ENCODE measurements at places on chromosomes 1 and 21.

DNA sequence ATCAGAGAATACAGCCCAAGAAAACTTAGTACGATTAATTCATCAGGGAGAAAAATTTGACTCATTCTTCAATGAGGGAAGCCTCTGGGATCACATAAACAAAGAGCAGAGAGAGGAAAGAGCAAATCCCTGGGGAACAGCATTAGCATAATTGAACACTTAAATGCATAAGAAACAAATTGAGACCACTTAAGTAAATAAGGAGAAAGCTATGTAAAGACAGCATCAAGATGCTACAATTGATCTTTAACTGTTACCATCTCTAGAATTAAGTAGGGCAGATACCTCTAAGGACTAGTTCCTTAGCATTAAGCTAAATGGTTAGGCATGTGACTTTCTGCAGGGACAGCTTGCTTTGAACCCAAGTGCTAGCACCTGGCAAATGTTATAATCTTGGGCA, 265.1 kb upstream of the NEGR1 start:
- no peak for DNase-seq

- no peak for DNase-seq
Measured at GRCh38 chr21:34353182-34353581, 10.6 kb upstream of the KCNE2 start.

- DNase-seq: no peak
Measured at GRCh38 chr1:48695161-48695560, 81.5 kb downstream of the BEND5 start.

- no peak for DNase-seq
Measured at GRCh38 chr1:101167891-101168290, 68.9 kb upstream of the S1PR1 start.

DNA sequence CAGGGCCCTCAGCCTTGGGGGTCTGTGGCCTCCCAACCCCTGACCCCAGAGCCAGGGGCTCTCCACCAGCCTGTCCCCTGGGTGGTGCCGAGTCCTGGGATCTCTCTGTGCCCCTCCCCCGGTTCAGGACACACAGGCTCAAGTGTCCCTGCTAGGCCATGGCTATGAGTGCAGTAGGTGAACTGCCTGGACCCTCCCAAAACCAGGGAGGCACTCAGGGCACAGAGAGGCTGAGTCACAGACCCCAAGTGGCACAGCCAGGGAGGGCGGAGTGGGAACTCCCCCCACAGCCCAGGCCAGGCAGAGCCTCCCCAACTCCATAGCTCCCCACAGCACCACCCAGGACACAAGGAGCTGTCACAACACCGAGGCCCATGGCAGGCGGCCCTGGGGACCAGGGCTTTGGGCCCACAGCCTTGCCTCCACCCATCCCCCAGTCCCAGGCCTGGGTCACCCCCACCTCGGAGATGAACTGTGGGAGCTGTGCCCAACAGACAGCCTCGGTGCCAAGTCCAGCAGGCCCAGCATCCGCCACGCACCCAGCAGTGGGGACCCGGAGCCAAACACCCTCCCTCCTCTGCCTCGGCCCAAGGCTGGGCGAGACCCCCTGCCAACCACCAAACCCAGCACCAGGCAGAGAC, 3.2 kb downstream of the DVL1 start:
- DNase-seq: no peak

DNA sequence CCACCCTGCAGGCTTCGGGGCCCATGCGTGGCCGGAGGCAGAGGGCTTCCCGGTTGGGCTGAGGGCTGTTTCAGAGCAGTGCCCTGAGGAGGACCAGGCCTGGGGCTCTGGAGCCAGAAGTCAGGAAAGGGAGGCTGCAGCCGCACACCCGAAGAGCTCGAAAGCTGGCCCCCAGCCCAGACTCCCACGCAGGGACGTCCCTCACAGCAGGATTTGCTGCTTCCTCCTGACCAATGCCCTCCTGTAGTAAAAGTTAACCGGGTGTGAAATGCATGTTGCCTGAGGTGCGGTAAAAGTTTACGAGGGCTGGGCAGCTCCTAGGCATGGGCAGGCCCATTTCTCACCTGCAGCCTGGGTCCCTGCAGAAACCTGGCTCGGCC, 101.5 kb upstream of the ARHGEF16 start:
- no peak for DNase-seq

GRCh38 chr1:43856188-43856587, 77.4 kb upstream of the ARTN start:
- DNase-seq: no peak

DNA sequence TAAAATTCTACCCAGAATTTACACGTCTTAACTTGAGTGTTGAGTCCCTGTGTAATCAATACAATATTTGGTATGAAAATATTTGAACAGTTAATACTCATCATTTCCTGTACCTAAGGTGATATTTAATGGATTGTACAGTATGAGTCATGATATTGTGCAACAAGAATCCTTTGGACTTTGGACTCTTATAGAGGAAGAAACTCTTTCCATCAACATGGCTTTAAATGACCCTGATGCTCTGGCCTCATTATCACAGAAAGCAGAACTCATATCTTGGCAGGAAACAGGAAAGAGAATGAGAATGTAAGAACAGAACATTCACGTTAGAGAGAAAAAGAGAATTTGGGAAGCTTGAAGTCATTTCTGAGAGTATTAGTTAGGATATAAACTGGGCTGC, 168.8 kb upstream of the B3GALT2 start:
- no peak for DNase-seq

DNA sequence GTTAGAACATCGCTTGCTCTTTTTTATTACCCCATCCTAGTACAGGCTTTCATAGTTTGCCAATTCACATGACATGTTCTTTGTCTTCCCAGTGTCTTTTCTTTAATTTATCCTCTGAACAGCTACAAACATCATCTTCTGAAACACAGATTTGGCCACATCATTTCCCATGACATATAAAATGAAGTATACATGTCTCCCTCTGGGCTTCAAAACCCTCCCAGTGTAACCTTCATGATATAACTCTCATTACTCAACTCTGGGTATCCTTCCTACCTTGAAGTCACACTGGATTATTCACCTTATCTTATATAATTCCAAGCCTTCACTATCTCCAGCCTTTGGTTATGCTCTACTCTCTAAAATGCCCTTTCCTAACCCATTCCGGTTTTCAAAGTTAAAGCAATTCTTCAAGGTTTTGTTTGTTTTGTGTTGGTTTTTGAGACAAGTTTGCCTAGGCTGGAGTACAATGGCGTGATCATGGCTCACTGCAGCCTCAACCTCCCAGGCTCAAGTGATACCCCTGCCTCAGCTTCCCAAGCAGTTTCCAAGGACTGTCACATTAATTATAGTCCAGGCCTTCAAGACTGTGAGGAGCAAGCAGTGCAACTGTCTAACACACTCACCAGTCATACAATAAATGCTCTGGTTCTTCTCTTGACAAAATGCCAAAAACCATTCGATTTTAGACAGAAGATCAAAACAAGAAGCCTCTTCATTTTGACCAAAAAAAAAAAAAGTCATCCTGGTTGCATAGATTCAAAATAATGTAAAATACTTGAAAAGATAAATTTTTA, 5.8 kb downstream of the RGS1 start:
- no peak for DNase-seq

GRCh38 chr1:205458777-205459566, 3.1 kb upstream of the BLACAT1 start:
- DNase-seq: no peak

DNA sequence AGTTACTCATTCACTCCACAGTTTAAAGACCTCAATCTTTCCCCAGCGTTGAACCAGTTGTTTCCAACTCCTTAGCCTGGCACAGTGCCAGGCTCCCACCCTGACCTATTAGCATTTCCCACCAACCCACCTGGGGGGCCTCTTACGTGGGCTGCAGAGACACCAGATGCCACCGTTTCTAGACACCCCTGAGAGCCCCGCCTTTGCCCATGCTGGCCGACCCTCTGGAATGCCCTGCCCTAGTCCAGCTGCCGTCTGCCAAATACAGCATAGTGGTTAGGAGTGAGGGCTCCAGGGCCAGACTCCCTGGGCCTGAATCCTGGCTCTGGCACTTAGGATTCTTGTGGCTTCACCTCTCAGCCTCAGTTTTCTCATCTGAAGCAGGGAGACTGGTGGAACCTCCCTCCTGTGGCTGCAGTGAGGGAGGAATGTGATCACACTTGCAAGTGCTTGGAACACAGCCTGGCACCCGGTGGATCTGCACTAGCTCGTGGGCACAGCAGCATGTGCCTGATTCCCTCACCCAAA, 65.2 kb downstream of the TMCO4 start:
- no peak for DNase-seq

DNA sequence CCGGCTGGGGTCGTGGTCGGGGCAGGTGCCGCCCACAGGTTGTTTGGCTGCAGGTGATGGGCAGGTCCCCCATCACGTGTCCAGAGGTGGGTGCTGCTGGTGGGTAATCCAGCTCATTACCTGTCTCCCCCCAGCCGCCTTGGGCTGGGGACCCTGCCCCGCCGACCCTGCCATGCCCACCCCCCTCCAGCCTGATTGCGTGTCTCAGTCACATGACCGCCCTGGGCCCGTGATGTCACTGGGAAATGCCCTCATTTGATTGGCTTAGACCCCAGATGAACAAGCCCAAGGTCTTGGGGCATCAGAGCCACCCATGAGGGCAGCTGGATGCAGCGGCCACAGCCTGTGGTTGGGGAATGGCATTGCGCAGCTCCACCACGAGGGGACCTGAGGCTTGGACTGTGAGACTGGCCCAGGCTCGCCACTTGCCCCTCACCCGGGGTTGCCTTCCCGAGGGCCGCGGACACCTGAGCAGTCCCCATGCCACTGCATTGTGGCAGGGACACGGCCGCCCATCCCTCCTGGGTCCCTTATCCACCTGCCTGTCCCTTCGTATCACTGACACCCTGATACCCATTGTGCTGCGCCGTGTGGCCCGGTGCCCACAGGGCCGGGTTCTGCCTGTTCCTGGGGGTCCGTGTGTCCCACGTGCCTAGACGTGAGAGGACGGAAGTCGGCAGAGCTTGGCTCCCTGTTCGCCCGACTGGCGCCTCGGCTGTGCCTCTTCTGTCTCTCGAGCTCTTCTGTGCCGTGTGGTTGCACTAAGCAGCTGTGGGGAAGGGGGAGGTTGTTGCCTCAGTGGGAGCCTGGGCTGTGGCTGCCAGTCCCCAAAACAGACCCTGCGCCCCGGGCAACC, 68.0 kb downstream of the FAAP20 start:
- no peak for DNase-seq

GRCh38 chr1:23591460-23592208, 32.3 kb upstream of the ID3 start:
- DNase-seq: no peak

- DNase-seq: no peak
Measured at GRCh38 chr1:202084791-202085681, 37.7 kb upstream of the GPR37L1 start.

GRCh38 chr1:117820096-117820495, 109.3 kb downstream of the GDAP2 start:
- no peak for DNase-seq
